ENCODE measurements at places on chromosomes 1 and 21.
A peak's percentile ranks its signal among the peaks of the same experiment; 100 is the strongest.

GRCh38 chr1:12566484-12567287 lies 51.3 kb downstream of the DHRS3 start:
- no peak for DNase-seq

- no peak for DNase-seq
Measured at GRCh38 chr1:212838145-212838544, 9.3 kb downstream of the SPATA45 start.

GRCh38 chr21:41107602-41108001 lies 60.4 kb upstream of the BACE2 start:
- no peak for DNase-seq

GRCh38 chr1:98920441-98921110 lies 84.1 kb downstream of the PLPPR5 start:
- DNase-seq: no peak

GRCh38 chr1:109312246-109312645 lies 5.4 kb upstream of the MYBPHL start:
- no peak for DNase-seq

DNA sequence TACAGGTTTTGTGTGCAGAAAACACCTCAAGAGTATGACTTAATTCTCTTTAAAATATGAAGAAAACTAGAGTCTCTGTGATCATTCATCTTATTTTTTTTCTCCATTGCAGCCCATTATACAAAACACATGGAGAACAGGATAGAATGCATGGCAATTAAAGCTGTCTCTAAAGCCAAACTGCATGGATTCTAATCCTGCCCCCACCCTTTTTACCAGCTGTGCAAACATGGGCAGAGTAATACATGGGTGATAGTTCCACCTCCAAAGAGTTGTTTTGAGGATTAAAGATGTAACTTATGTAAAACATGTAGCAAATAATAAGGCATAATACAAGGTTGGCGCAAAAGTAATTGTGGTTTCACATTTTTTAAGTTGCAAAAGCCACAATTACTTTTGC lies 114.4 kb downstream of the CLEC20A start:
- no peak for DNase-seq

DNA sequence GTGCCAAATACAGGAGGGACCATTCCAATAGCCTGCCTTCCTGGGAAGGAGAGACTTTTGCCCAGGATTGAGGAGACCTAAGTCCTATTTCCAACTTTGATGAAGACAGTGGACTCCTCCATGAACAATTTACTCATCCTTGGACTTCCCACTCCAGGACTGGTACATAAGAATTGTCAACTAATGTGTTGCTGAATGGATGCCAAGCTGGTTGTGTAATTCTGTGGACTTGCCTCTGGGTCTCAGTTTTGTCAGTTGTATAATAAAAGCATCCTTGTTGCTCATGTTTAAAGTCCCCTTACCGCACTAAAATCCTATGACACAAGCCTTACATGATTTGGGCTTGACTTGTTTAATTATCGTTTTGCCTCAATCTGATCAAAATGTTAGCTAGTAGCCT lies 13.2 kb upstream of the ZP4 start:
- DNase-seq: no peak

- no peak for DNase-seq
Measured at GRCh38 chr1:202210385-202210784, 16.8 kb downstream of the LGR6 start.

GRCh38 chr1:57013522-57013921 lies 47.7 kb upstream of the C8B start:
- DNase-seq: no peak

DNA sequence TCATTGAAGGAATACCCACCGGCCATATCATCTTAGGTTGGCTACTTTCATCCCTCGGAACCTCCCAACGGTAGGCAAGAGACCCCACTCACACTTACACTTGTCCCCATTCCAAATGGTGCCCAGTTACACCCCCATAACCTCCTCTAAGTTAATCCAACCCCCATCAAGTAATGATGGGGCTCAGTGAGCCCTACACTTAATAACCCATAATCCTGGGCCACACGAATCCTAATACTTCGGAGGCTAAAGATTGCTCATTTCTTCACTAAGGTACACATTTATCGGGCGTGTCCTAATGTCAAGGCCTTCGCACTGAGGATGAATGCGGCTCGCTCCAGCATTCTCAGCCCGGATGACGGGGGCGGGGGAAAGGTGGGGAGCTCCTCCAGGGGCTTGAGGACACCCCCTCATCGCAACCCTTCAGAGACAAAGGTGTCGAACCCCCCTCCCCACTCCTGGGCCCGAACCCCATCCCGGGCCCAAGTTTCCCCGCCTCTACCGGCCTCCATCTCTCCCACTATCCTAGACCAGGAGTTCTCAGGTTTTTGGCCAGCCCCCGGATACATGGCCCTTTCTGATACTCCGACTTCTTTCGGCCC lies 435 bp downstream of the ILF2 start:
- no peak for DNase-seq

DNA sequence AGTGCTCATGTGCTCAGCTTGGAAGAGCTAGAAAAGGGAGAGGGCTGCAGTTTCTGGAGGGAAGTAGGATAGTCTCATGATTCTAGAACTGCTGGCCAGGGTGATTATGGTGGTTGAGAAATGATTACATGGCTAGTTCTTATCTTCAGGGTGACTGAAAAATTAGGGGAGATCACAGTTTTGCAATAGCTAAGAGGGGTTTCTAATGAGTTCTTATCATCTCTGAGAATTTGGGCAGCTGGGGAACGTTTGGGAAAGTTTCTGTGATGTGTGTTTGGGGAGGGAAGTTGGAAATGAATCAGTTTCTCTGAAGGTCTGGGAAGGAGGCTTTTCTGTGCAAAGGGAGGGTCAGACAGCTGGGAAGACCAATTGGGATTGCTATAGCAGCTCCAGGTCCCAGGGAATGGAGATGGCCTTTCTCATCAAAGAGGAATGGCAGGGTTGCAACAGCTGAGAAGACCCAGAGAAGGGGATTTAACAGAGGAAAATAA lies 7.6 kb upstream of the RHOU start:
- no peak for DNase-seq

DNA sequence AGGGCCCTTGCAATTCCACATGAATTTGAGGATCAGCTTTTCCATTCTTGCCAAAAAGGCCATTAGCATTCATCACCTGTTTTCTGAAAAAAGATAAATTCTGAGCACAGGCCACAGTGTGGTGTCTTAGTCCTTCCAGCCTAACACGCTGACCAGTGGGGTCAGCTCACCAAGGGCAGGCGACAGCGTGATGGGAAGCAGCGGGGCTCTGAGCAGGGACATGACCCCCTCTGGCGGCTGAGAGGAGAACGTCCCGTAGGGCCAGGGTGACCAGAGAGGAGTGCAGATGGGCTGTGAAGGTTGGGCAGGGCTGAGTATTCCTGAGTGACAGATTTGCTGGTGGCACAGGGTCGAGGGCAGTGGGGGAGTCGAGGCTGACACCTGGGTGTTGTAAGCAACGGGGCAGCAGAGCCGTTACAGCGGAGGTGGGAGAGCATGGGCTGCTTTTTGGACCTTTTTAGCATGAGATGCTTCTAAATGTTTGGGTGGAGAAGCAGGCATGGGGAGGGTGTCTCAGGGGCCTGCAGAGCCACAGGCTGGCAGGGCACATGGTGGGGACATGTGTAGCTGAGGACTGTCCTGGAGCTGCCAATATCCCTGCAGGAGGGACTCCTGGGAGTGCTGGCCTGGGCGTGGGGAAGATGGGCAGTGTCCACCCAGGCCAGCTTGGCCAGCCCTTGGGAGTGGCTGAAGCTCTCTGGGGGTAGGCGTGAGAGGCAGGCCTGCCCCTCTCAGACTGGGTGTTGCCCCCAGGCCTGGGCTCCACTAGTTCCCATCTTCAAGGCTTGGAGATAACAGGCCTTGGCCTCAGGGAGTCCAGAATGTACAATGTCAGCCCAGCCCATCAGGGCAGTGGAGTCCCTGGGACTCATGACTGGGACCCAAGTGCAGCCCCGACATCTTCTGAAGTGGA lies 8.6 kb upstream of the CALML6 start:
- peak; percentile 83 for DNase-seq

DNA sequence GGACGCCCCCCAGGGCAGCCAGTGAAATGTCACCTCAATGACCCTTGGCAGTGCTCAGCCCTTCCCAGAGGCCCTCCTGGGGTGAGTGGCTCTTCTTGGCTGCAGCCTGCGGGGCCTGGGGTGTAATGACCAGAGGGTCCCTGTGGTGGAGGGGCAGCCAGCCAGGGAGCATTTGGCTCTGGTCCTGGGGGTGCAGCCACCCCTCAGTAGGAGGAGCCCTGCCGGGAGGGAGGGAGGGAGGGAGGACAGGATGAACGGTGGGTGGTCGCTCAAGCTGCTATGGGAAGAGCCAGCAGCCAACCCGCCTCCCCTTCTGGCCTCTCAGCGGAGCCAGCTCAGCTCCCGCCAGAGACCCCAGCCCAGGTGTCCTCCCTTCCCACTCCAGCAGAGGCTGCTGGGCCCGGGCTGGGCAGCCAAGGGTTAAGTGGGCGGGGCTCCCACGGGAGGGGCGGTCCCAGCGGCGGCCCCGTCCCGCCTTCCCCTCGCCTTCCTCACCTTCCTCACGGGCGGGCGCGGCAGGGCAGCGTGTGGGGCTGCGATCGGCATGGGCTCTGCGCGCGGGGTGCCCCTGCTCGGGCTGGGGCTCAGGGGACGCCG lies 9.0 kb upstream of the PLCH2 start:
- DNase-seq: no peak

- no peak for DNase-seq
Measured at GRCh38 chr1:184485751-184486723, 99.2 kb downstream of the C1orf21 start.

GRCh38 chr1:80171631-80172030 lies 1165.1 kb upstream of the ADGRL4 start:
- no peak for DNase-seq

DNA sequence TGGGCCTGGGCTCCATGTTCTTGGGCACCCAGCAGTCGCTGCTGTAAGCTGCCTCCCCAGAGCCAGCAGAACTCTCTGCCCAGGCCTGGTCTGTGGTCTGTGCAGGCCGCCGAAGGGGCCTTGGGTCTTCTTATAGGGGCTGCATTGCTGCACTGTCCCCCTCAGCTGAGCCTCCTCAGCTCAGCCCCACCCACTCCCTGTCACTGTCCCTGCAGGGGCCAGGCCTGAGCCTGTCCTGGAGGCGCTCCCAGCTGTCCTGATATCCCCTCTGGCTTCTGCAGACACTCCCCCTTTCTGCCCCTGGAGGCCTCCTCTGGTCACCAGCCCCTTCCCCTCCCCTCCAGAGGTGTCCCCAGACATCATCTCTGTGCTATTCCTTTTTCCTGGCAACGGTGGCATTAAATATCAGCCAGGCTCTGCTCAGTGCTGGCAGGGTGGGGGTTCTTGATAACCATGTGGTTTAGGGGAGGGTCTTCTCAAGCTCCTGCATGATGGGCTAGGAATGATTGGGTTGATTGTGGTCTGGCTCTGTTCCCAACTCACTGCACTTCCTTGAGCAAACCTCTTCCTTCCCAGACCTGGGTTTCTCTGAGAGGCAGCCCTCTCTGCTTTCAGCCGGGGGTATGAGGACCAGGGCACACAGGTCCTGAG lies 3.7 kb upstream of the FOXO6 start:
- no peak for DNase-seq

GRCh38 chr21:44949779-44950198 lies 10.0 kb downstream of the SLX9 start:
- peak; percentile 85 for DNase-seq

DNA sequence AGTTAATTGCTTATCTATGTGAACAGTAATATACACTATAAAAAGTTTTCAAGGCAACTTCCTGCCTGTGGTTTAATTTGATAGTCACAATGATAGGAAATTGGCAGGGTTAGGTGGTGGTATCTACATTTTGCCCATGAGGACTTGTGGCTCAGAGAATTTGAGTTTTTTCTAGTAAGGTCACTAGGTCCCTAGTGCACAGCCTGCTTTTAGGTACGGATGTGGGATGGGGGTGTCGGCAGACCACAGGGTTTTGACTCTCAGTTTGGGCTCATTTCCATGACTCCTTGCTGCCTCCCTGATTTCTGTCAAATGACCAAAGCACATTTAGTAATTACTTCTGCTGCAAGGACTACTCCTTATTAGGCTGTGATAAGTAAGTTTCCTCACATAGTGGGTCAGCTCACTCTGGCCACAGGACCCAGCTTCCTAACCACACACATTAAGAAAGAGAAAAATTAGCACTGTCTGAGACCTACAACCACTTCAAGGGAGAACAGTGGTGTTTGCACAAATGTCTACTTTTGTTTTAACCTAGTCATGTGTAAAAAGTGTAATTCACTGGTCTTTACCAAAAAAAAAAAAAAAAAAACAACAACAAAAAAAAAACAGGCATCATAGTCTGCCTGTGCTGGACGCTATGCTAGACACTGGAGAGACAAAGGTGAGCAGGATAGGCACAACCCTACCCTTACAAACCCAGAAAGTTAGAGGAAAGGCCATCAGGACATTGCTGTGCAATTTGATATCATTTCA lies 43.7 kb downstream of the MRPL39 start:
- DNase-seq: peak; percentile 74

DNA sequence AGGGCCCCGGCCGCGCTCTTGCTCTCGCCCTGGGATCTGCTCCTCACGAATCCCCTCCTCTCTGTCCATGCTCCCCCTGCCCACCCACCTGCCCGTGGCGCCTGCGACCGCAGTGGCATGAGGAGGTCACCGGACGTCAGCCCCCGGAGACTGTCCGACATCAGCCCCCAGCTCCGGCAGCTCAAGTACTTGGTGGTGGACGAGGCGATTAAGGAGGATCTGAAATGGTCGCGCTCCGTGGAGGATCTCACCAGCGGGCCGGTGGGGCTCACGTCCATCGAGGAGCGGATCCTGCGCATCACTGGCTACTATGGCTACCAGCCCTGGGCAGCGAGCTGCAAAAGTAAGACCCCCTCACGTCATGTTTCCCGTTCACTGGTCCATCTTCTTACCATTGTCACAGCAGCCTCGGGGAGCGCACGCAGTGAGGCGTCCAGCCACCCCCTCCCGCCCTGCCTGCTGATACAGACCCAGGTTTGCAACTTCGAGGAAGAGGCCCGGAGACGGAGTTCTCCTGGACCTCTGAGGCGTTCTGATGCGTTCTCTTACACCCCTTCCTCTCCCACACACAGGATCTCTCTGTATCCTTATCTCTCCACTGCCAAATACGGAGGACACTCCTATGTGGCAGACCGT lies 1.1 kb downstream of the SLC35F3 start:
- no peak for DNase-seq

DNA sequence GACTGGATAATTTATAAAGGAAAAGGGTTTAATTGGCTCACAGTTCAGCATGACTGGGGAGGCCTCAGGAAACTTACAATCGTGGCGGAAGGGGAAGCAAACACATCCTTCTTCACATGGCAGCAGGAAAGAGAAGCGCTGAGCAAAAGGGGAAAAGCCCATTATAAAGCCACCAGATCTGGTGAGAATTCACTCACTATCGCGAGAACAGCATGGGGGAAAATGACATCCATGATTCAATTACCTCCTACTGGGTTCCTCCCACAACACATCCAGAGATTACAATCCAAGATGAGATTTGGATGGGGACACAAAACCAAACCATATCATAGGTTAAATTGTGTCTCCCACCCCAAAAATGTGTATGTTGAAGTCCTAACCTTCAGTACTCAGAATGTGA lies 491.7 kb downstream of the SETD4 start:
- DNase-seq: no peak

- DNase-seq: no peak
Measured at GRCh38 chr1:154546264-154547063, 12.0 kb downstream of the UBE2Q1 start.
